PC-3 (cell line): ENCODE measurements at places on chromosomes 13 and 19.
A peak's percentile ranks its signal among the peaks of the same experiment; 100 is the strongest.

- DNase-seq, result no peak
Measured at GRCh38 chr13:41708713-41709112, 251.4 kb downstream of the RGCC start.

DNA sequence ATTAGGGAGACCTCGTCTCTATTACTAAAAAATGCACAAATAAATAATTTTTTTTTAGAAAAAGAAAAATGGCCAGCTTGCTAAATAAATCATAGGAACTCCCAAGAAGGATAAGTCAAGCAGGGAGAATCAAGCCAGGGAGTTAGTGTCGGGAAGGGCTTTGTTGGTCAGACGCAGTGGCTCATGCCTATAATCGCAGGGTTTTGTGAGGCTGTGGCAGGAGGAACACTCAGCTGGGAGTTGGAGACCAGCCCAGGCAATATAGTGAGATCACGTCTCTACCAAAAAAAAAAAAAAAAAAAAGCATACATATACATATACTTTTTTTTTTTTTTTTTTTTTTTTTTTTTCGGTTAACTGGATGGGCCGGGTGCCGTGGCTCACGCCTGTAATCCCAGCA lies 9.0 kb downstream of the NACC1 start:
- no peak for DNase-seq

DNA sequence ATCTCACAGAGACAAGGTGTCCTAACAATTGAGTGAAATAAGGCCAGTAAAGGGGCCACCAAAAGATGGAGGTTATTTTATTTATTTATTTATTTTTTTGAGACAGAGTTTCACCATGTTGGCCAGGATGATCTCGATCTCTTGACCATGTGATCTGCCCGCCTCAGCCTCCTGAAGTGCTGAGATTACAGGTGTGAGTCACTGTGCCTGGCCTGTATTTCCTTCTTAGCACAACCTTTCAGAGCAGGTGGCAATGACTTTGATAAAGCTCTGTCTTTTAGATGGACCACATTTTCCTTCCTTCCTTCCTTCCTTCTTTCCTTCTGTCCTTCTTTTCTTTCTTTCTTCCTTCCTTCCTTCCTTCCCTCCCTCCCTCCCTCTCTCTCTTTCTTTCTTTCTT lies 11.0 kb upstream of the DOCK6 start:
- DNase-seq, result no peak

DNA sequence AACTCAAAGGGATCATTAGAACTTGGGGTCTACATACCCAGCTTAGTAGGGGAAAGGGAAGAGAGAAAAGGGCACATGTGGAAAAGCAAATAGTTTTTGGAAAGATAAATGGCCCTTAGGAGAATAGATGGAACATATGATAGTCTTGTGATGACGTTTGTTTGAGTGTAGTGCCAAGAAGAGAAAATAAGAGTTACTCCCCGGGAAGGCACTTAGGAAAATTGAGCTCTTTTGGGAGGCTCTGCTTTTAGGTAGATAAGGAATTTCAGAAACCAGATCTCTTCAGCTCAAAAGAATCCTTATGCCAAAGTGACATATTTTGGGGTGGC lies 44.8 kb upstream of the SERTM1 start:
- peak; percentile 2 for DNase-seq

DNA sequence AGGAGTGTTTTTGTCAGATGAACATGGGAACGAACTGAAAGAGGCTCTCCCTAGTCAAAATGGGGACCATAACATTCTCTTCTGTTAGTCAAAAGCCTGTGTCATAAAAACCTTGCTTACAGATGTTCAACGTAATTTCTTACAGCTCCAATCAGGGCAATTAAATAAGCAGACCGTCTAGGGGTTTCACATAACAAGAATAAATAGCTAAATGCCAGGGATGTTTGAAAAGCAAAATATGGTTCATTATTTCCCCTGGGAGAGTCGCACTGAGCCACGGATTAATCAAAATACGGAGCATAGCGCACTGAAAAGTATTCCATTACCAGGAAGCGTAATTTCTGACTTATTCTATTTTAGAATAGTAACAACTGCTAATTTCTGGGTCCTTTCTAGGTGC lies 63.7 kb upstream of the MRI1 start:
- no peak for DNase-seq

GRCh38 chr13:93522501-93522900 lies 295.9 kb downstream of the GPC6 start:
- no peak for DNase-seq

DNA sequence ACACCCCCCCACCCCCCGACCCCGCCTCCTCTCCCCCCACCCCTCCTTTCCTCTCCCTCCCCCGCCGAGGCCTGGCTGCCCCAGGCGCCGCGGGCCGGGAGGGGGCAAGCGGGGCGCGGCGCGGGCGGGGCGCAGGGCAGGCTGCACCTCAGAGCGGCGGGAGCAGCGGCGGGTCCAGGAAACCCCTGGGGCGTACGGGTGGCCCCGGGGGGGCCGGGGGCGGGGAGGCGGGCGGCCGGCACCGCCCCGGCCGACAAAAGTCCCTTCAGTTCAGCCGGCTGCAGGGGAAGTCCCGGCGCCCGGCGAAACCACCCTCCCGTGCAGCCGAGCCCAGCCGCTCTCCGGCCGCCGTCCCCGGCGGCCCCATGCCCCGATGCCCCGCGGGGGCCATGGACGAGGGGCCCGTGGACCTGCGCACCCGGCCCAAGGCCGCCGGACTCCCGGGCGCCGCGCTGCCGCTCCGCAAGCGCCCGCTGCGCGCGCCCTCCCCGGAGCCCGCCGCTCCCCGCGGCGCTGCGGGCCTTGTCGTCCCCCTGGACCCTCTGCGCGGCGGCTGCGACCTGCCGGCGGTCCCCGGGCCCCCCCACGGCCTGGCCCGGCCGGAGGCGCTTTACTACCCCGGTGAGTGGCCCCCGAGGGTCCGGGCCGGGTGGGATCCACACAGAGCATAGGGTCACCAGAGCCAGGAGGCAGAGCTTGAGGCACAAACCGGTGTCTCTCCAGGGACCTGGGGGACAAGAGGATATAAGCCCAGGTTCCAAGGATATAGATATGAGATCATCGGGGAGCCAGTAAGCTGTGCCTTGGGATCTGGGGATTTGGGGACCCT lies at the start of gene BCL3:
Gene BCL3 (plus strand): TSS at position 283 of the 829 bp plus-strand sequence. CDS start 83 bp downstream, at position 366.
- peak; percentile 67 for DNase-seq

GRCh38 chr19:32532233-32532632 lies 48.8 kb upstream of the PDCD5 start:
- DNase-seq, result no peak

DNA sequence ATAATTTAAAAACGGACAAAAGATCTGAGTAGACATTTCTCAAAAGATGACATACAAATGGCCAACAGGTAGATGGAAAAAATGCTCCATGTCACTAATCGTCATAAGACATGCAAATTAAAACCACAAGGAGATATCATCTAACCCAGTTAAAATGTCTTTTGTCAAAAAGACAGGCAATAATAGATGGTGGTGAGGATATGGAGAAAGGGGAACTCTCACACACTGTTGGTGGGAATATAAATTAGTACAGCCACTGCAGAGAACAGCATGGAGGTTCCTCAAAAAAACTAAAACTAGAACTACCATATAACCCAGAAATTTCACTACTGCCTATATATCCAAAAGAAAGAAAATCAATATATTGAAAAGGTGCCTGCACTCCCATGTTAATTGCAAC lies 37.9 kb downstream of the OR10H4 start:
- DNase-seq, result no peak
